ENCODE measurements at places on chromosomes 3 and 15.

GRCh38 chr3:153166796-153167195, 4.8 kb downstream of the RAP2B start:
- no peak for DNase-seq

DNA sequence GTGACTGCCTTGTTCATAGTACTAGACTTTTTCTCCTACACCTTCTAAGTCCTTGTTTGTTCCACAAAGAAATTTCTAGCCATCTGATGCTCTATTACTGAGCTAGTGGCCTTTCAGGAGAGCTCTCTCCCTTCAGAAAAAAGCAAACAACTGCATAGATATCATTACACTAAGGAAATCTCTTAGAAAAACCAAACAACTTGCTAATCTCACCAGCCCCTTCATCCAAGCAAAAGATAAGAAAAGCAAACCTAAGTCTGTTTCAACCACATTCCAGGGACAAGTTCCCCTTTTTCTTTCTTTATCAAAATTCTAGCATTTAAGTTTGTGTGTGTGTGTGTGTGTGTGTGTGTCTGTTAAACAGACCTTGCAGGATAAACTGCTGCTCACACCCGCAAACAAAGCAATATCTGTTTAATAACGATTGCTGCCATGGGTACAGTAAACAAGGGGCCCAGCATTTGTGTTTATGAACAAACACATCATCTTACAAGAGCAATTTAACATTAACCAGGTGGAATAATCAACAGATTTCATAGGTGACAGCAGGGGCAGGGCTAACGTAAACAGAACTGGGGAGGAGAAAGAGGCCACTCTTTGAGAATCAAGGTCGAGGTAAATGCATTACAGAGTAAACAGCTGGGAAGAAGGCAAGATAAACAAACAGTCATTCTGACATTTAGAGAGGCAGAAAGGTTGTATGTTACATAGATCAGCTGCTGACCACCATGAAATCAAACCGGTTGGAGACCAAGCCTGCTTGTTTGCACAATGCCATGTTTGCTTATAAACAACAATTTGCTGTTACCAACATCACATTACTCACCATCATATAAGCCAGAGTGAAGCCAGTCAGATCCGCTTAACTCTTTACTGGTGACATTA, 375.1 kb downstream of the FOXP1 start:
- no peak for DNase-seq

GRCh38 chr15:58515807-58516206, 84.0 kb downstream of the LIPC start:
- DNase-seq = peak; percentile 32

- no peak for DNase-seq
Observed at GRCh38 chr3:162443376-162443775, 946.8 kb downstream of the OTOL1 start.

- DNase-seq = no peak
Observed at GRCh38 chr15:100849855-100850218, 29.8 kb upstream of the ALDH1A3 start.

- DNase-seq = no peak
Observed at GRCh38 chr3:23076437-23076836, 126.7 kb upstream of the UBE2E2 start.

DNA sequence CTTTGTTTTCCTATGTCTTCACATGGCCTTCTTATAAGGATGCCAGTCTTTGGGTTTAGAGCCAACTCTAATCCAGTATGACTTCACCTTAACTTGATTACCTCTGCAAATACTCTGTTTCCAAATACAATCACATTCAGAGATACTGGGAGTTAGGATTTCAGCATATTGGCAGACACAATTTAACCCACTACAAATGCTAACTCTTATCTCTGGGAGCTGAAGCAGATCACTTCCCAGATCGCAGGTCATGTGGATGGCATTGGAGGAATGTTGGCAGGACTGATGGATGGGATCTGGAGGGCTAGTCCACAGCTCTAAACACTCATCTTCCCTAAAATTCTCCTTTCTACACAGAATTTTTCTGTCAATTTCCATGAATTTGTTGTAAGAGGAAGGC, 46.2 kb upstream of the ADGRG7 start:
- DNase-seq = no peak

- DNase-seq = no peak
Observed at GRCh38 chr3:134325061-134325705, 49.1 kb downstream of the AMOTL2 start.

DNA sequence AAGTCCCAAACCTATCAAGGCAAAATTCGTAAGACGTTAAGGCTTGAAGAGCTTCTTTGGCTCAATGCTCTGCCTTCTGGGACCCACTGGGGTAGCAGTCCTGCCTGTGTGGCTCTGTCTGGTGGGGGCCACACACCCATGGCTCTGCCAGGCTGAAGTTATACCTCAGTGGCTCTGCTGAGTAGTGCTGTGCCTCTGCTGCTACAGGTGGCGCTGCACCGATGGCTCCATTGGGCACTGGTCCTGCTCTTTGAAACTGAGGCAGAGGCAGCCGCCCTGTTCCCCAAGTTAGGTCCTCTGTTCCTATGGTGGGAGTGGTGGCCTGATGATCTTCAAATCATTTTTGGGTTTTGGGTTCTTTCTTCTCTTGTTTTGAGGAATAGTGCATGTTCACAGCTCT, 68.0 kb upstream of the AP4E1 start:
- no peak for DNase-seq

DNA sequence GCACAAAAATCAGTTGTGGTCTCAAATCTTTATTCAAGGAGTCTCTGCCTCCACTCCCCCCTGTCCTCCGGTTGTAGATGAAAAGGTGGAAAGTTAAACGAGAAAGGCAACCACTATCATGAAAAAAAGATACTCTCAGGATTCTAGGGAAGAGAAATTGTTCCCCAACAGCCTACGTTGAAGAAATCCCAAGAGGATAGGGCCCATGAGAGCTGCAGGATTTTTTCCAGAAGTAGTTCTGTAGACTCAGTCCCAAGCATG, 14.3 kb downstream of the ZIC1 start:
- no peak for DNase-seq

DNA sequence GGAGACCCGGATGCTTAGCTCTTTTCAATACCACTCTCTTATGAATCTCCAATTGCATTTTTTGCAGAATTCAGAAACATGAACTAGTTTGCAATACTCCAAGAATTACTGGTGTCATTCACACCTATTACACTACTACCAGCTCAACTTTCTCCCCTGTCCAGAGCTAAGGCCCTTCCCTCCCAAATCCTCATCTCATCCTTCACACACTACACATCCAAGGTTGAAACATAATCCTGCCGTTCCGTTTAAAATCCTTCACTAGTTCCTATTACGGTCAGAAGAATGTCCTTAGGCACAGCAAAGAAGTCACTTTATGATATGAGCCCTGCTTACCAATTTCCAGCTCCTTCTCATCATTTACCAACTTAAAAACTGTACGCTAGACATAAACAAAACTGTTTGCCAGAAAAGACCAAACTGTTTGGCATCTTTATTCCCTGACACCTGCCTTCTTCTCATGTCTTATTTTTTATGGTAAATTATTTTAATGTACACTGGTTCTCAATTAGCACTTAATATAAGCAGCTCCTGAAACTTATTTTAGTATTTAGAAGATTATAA, 22.6 kb downstream of the TBL1XR1 start:
- no peak for DNase-seq

GRCh38 chr3:141151439-141151838, 80.2 kb upstream of the PXYLP1 start:
- DNase-seq = no peak

All from stimulated activated CD4-positive, alpha-beta T cell treated with anti-CD3 and anti-CD28 coated beads, Interleukin-4, amount 100 ng/mL, for 4 hours (primary cell).